ENCODE measurements at places on chromosomes 6 and 20. TPM values are rescaled to one million over a fixed set of nuclear protein-coding genes. Genes with fewer than 3 reads are reported as not detected.
A peak's percentile ranks its signal among the peaks of the same experiment; 100 is the strongest.

GRCh38 chr20:63215101-63216040 lies 560 bp downstream of the YTHDF1 start:
- no peak for DNase-seq

- no peak for DNase-seq
Measured at GRCh38 chr6:114735025-114735735, 392.4 kb upstream of the HS3ST5 start.

GRCh38 chr20:41057999-41058673 lies 29.5 kb downstream of the TOP1 start:
- peak; percentile 57 for DNase-seq

DNA sequence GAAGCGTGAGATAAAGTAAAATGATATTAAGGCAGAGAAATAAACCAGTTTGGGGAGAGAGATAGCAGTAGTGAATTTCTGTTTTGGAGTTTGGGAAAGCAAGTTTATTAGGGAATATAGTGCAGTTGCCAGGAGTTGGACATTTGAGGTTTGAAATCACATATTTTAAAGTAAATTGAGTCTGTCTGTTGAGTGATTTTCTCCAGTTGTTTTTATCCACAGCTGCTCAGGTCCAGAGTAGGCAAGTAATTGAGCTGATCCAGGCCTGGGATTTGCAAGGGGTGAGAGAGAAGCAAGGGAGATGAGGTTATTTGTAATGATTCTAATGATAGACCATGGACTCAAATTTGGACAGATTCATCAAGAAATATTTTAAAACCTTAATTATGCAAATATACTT lies 481.9 kb downstream of the UTRN start:
- DNase-seq = no peak

DNA sequence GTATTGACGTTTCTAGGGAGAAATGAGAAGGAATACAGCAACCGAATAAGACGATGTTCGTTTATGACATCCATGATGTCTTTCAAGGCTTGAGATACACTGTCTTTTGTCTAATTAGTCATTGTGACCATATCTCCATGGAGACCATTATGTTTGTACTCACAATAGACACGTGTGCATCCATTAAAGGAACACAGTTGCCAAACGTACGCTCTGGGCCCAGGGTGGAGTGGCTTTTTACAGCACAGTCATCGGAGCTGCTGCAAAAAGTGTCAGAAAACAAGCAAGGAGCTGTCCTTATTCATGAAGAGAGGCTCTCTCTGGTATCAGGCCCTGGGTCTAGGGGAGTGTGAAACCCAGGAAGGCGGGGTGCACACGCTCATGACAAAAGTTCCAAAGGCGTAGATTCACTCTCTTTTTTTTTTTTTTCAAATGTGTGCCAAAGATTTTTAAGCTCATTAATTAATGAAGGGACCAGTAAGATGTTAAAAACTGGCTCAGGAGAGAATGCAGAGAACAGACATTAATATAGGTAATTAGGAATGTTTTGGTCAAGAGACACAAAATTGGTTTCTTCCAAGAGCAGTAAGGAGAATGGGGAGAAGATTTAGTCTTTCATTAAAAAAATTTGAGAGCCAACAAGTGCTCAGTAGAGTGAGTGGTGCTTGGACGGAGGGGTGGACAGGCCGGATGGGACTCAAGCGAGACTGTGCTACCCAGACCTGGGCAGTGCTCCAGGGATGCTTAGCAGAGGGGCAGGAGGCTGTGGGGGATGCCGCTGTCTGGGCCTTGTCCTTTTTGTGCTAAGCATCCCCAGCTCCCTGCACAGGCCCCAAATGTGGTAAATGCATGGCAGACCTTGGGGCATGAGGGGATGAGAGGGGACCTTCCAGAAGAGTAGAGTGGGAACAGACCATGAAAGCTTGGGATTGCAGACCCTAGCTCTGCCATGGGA lies 34.9 kb upstream of the GTSF1L start:
- DNase-seq = no peak

DNA sequence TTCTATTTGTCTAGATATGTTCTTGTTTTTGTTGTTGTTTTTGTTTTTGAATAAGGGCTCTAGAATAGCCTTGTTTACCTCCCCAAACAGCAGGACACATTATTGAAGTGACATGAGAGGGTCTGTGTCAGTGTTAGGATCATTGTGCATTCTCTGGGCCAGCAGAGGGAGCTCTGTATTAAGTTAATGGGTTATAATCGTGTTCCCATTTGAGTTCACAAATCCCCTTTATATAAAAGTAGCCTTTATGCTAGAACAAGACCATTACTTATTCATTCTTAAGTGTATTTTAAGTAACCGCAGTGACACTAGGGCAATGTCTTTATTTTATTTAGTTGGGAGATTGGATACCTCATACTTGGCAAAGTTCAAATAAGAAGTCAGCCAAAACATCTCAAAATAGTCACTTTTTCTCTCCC lies 44.8 kb downstream of the STK4 start:
- no peak for DNase-seq

DNA sequence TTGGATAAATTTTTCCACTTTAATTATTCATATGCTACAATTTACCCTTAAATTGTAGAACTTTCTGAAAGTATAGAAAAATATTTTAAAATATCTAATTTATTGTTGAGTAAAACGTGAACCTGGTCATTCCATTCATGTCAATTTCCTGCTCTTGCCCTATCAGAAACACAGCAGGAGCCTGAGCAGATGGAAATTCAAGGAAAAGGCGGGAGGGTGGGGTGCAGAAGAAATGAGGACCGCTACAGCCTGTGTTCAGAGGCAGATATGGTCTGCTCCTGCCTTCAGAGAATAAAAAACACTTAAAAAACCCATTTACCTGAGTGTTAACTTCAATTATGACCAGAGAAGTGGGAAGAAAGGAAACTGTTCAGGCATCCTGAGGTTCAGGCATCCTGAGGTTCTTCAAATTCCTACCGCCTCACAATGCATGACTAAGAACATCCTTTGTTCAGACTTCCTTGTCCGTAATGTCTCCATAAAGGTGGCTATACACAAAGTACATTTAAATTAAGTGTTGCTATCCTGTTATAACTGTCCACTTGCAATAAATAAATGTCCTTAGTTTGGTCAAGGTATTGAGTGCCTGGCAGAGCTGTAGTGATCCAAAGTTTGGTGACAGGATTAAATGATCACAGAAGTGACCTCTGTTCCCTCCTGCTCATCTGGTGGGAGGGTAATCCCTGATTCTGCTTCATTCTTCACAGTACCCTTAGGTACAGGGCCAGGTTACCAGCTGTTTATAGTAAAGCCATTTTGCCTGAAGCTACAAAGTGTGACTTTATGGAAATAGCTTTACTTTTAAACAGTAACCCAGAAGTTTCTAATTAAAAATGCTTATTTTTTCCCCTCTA lies 109.1 kb downstream of the MAN1A1 start:
- no peak for DNase-seq

DNA sequence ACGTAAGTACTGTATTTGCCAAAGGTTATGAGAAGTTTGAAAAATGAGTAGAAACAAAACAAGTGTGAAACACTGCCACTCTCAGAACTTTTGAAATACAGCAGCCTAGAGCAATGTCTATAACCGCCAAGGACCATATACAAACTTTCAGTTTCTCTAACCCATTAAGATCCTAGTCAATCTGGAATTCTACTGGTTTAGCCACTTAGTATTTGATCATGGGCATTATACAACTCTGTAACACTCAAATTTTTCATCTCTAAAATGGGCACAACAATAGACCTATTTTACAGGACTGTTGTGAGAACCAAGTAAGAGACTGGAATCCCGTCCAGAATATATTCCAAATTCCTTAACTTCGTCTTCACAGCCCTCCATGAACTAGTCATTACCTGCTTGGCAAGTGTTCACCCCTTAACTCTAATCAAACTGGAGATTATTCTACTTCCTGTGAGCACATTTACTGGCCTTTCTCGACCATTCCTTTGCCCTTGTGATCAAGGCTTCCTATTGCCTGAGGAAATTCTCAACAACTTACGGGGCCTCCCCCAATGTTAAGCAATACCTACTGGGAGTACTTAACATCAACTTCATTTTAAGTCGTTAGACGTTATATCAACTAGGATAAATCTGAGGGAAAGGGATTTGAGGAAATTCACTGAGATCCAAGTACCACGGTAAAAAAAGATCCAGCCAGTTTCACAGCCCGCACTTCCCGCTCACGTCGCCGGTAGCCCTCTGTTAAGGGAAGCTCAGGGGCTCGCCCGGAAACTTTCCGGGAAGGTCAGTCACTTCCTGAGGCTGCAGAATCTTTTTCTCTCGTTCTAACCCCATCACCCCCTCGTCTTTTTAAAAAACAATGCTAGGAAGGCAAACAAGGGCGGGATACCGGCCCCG lies 1.1 kb downstream of the EIF2S2 start:
- DNase-seq = peak; percentile 27

DNA sequence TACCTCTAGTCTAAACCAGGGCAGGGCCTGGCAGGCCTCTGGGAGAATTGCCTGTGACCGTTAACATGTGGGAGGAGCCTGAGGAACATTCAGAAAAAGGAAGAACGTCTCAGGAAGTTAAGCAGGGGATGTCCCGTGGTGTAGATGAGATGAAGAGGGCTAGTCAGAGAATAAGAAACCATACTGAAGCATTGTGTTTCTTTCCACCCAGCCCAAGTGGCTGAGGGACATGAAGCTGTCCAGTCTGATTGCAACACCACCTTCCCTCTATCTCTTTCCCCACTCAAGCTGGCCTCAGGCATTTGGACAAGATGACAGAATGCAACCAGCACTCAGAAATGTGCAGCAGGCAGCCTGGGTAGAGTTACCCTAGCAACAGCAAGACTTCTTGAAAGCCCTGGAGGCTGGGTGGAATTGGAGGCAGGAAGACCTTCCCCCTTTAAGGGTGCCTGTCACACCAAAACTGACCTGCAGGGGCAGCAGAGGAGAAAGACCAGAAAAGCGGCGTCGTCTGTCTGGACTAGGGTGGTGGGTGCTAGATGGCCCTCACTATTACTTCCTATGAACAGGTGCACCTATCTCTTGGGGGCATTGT lies 186.1 kb downstream of the UNC5CL start:
- DNase-seq = no peak

GRCh38 chr6:83633149-83633548 lies 75.8 kb downstream of the SNAP91 start:
- no peak for DNase-seq

DNA sequence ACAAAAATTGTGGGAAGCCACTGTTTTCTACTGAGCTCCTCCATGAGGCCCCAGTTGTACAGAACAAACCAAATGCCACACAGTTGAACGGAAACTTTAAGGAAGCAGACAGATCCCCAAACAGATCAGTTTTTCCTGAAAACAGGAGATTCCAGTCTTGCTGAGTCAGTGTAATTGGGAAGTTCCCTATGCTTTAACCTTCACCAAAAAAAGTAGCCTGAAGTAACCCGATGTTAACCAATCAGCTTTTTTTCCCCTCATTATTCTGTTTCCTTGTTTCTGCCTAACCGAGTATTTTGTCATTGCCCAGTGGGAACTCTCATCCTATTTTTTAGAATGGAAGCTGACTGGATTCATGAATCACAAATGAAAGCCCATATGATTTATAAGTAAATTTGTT lies 36.7 kb downstream of the MARCKS start:
- DNase-seq = no peak

GRCh38 chr6:82178077-82178758 lies 69.3 kb downstream of the IBTK start:
- DNase-seq = no peak

DNA sequence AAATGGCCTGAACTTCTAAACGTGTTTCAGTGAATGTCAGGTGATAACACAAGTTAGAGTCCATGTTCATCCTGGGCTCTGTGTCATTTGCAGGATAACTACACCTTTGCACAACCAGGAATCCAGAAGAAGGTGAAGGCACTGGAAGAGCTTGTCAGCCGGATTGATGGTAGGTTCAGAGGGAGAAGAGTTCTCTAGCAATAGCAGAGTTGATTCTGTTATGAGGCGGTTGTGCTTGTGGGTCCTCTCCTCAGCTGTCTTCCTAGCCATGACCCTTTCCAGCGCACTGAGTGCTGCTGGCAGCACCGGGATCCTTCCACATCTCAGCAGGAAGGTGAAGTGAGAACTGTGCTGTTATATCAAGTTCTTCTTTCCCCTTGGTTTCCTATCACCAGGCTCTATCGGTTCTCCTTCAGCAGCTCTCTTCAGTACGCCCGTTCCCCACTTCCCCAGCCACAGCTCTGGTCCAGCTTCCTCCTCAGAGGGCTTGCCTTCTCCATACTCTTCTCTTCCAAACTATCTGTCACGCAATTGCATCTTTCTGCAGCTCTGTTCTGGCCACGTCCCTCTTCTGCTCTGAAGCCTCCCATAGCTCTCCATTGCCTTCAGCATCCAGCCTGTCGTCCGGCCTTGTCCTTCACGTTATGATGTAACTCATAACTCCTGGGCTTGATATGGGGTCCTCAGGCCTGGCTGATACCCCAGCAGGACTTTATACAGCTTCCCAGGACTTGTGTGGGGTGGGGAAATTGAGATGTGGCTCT lies 39.9 kb upstream of the RNF8 start:
- DNase-seq = no peak

- DNase-seq = peak; percentile 91
Measured at GRCh38 chr20:52494244-52494643, 302.7 kb upstream of the ZFP64 start.

GRCh38 chr6:147508042-147508865 lies at the start of gene SAMD5:
Gene SAMD5, plus strand, starts transcription at chr6:147508690. Its CDS starts 239 bp downstream, at chr6:147508929.
- peak; percentile 20 for DNase-seq

GRCh38 chr6:11139051-11139960 lies 27.8 kb upstream of the ERVFRD-1 start:
- DNase-seq = peak; percentile 17

- no peak for DNase-seq
Measured at GRCh38 chr6:140441256-140441655, 1066.8 kb upstream of the CITED2 start.

DNA sequence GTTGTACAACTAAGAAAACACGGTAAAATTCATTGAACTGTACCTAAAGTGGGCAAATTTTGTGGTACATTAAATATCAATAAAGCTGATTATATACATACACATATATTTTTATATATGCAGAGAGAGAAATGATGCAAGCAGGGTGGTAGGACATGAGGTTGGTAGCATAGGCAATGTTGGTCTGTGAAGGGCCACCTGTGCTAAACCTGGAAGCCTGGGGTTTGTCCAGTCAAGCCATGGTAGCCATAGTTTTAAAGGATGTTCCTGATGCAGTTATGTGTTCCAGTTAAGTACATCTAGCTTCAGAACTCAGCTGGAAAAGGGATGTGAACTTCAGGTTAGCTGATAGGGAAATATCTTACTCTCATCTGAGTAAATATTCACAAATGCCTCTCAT lies 60.1 kb downstream of the TRIM38 start:
- no peak for DNase-seq

DNA sequence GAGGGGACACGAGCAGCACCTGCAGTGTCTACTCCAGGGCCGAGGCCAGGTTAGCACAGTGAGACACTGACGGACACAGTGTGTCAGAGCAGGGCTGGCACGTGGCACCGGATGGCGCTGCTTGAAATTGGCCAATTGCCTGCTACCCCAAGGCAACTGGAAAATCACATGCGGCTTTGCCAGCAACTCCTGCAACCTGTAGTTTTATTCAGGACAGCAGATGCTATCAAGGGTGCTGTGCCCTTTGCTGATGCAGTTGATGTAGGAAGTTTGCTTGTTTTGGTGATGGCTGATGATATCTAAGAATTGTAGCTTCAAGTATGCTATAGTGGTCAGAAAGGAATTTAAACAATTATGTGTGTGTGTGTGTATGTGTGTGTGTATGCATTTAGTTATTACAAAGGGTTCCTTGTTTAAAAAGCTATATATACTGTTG lies 25.9 kb downstream of the RIN2 start:
- no peak for DNase-seq

The SLC23A2 gene
- 8.0 TPM for polyA plus RNA-seq

The RSPH9 gene
- 0.77 TPM for polyA plus RNA-seq

The GATA5 gene
- not detected for polyA plus RNA-seq

The GUCA1A gene
- 0.20 TPM for polyA plus RNA-seq

Data from BJ (cell line).